ENCODE measurements at places on chromosomes 1 and 21. TPM values are rescaled to one million over a fixed set of nuclear protein-coding genes. Genes with fewer than 3 reads are reported as not detected.
A peak's percentile ranks its signal among the peaks of the same experiment; 100 is the strongest.

ACTL8 gene
- total RNA-seq = not detected

ZMPSTE24 gene
- total RNA-seq = 18.5 TPM

DMRTA2 gene
- total RNA-seq = not detected

FAM151A gene
- total RNA-seq = not detected

- DNase-seq = no peak
Measured at GRCh38 chr1:189662190-189662589, 815.5 kb downstream of the BRINP3 start.

DNA sequence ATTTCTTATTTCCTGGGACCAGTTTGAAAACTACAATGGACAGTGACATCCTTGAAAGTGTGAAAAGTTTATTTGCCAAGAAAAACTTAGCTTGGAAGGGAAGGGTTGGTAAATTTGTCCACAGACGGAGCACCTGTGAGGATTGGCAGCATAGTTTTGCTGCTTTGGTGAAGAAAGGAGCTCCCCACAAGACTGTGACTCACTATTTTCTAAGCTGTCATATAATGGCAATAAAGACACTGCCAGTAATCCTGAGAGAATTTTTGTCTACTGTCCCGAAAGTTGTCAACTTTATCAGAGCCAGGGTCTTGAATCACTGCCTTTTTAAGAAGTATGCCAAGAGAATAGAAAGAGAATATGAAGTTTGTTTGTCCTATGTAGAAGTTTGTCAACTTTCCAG, 230.8 kb downstream of the NEGR1 start:
- DNase-seq = no peak

- DNase-seq = no peak
Measured at GRCh38 chr1:247113094-247113497, 8.9 kb upstream of the ZNF669 start.

- DNase-seq = peak; percentile 72
Measured at GRCh38 chr1:86913399-86913895, 479 bp downstream of the SELENOF start.

- no peak for DNase-seq
Measured at GRCh38 chr1:31376375-31377134, 3.7 kb upstream of the FABP3 start.

All from B cell (primary cell).